ENCODE measurements at places on chromosomes 16 and 17.

- no peak for DNase-seq
These were observed 2.4 kb upstream of the PSMC3IP start for GRCh38 chr17:42579794-42580551.

- no peak for DNase-seq
These were observed 480.1 kb downstream of the SOX9 start for GRCh38 chr17:72600934-72601333.

- DNase-seq: no peak
These were observed 1.5 kb upstream of the FBXL16 start for GRCh38 chr16:707062-707538.

GRCh38 chr16:4094127-4094773 is 22.0 kb downstream of the ADCY9 start:
- no peak for DNase-seq

Data from CD4-positive, CD25-positive, alpha-beta regulatory T cell (primary cell).